ENCODE measurements at places on chromosomes 3 and 15.

- no peak for DNase-seq
Observed at GRCh38 chr15:97748576-97748975, 211.9 kb upstream of the ARRDC4 start.

- DNase-seq: no peak
Observed at GRCh38 chr15:76062286-76062685, 2.5 kb downstream of the TMEM266 start.

- DNase-seq: no peak
Observed at GRCh38 chr3:73490453-73491286, 134.1 kb downstream of the PDZRN3 start.

DNA sequence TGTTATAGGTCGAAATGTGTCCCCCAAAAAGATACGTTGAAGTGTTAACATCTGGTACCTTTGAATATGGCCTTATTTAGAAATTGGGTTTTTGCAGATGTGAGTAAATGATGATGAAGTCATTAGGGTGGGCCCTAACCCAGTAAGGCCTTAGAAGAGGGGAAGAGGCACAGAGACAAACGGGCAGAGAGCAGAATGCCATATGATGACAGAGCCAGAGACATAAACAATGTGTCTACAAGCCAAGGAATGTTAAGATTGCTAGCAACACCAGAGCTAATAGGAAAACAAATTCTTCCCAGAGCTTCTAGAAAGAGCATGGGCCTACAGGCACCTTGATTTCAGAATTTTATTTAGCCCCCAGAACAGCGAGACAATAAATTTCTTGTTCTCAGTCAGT is 693.1 kb upstream of the NECTIN3 start:
- no peak for DNase-seq

- DNase-seq: no peak
Observed at GRCh38 chr3:152096280-152096906, 172.3 kb upstream of the MBNL1 start.

- no peak for DNase-seq
Observed at GRCh38 chr3:23873941-23874340, 42.8 kb downstream of the NKIRAS1 start.

DNA sequence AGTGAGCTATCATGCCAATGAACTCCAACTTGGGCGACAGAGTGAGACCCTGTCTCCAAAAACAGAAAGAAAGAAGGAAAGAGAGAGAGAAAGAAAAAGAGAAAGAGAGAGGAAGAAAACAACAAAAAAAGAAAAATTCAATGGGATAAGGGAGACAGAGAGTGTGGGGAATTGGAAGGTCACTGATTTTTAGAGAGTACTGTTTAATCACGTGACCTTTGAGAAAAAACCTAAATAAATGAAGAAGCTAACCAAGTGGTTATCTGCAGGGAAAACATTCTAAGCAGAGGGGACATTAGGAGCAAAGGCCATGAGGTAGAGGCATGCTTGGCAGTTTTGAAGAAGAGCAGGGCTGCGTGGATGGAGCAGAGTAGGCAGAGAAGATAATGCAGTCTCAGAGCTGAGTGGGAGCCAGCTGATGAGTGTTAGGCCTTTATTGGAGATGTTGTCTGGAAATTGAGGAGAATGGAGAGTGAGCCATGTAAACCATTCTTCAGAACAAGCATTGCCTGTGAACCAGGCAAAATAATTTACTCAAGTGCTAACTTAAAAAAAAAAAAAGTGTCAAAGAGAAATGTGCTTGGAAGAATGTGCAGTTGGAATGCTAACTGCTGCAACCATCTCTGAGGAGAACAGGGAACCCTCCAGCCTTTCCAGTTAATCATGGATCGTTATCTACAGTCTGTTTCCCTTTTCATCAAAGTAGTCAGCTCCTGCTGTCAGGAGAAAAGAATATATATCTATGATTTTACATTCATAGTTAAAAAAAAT is 377.3 kb upstream of the SEMA6D start:
- no peak for DNase-seq

DNA sequence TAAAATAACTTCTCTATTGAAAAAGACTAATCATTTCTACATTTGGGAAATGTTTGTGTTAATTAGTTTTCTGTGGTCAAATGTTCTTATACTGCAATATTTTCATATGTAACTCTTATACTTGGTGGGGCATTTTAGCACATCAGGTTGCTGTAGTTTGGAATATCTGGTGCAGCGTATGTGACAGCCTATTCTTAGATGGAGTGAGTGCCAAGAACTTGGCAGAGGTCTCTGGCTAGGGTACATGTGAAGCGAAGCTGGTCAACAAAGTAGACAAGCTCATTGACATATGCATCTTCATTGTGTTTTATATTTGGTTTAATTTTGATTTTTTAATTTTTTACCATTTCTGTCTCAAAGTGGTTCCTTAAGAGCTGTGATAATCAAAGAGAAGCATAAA is 53.2 kb downstream of the CHAC1 start:
- DNase-seq: no peak

- no peak for DNase-seq
Observed at GRCh38 chr15:82106679-82107078, 60.9 kb upstream of the MEX3B start.

Measured in midbrain (tissue), 1 donor.